ENCODE measurements at places on chromosomes 4 and X. TPM values are rescaled to one million over a fixed set of nuclear protein-coding genes. Genes with fewer than 3 reads are reported as not detected.

GLRA3 gene
- total RNA-seq, result not detected

KLHL13 gene
- 0.14 TPM for total RNA-seq

DACH2 gene
- 0.14 TPM for total RNA-seq

SPOCK3 gene
- not detected for total RNA-seq

RHOH gene
- total RNA-seq, result 0.44 TPM

FAM9B gene
- total RNA-seq, result not detected

PDE6B gene
- total RNA-seq, result not detected

DIPK2B gene
- total RNA-seq, result 0.14 TPM

SSX2 gene
- not detected for total RNA-seq

PCDH11X gene
- total RNA-seq, result not detected

TMPRSS11A gene
- not detected for total RNA-seq

All from placental pericyte (primary cell).